Fibroblast of lung (primary cell): ENCODE measurements at places on chromosomes 6 and 20. TPM values are rescaled to one million over a fixed set of nuclear protein-coding genes. Genes with fewer than 3 reads are reported as not detected.
A peak's percentile ranks its signal among the peaks of the same experiment; 100 is the strongest.

PAX1 gene
- total RNA-seq = not detected in 2 replicates

DNA sequence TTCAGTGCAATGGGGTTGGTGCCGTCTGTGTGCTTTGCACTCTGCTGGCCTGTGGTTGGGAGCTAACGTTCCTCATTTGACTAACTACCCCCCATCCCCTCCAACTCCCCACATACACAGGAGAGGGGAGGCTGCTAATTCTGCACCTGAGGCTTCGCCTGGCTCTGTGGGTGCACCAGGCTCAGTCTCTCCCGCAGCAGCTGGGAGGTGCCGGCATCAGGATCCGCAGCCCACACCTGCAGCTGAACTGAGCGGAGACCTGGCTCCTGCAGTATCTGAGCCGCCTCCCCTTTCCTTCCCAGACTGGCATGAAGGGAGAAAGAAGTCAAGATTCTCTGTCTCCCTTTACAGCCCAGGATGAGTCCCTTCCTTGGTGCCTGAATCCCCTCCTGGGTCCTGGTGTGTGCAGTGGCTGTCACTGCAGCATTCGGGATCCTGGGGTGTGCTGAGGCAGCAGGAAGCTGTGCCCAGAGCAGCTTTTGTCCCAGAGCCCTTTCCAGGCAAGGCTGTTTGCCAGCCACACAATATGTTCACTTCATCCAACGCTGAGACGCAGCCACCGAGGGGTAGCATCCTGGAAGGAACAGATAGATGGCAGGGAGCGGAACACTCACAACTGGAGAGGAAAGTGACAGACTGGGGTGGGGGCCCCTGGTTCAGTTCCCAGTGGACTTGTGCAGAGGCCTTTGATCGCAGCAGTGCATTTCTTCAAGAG, 70.2 kb downstream of the CDH4 start:
- DNase-seq = no peak

TRIM31 gene
- total RNA-seq = not detected in 2 replicates

- DNase-seq = peak; percentile 31
Observed at GRCh38 chr20:23129266-23129665, 43.1 kb upstream of the CD93 start.

DNA sequence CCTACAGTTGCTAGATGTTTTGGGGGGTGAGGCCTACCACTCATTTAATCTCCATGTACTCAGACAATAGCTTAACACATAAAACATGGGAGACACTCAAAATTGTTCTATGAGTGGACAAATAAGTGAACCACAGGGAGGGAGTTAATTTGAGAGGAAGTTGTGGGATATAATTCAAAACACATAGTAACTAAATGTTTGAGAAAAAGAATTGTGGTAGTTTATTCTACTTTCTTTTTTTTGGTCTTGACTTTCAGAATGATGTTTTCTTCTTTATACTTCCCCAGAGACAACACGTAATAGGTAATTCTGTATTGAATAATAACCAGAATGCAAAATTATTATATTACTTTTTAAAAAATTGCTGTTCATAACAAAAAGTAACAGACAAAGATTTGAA, 453.8 kb downstream of the RFPL4B start:
- no peak for DNase-seq

DNA sequence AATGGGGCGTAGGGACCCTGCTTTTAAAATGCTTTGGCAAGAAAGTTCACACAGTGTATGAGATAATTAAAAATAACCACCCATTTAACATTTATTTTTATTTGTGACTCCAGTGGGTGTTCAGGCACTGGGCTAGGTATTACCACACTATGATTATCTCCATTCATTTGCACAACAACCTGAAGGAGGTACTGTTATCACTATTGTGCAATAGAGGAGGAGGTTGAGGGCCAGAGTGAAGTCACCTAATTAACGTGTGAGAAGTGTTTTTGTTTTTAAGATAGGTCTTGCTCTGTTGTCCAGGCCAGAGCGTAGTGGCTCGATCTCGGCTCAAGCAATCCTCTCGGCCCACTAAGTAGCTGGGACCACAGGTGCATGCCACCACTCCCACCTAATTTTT, 29.2 kb downstream of the MAK start:
- DNase-seq = no peak

- peak; percentile 92 for DNase-seq
Observed at GRCh38 chr6:89298680-89299465, 16.2 kb downstream of the GABRR2 start.

ASIP gene
- total RNA-seq = not detected in 2 replicates

- DNase-seq = no peak
Observed at GRCh38 chr6:105781248-105781647, 304.9 kb upstream of the PRDM1 start.

MUC21 gene
- total RNA-seq = not detected in 2 replicates

NR2E1 gene
- not detected in 2 replicates for total RNA-seq

CDH26 gene
- total RNA-seq = 0.26 and 0.50 TPM in 2 replicates

- no peak for DNase-seq
Observed at GRCh38 chr6:5338177-5338960, 77.1 kb downstream of the FARS2 start.

RSPO3 gene
- total RNA-seq = 12.4 and 15.4 TPM in 2 replicates

- no peak for DNase-seq
Observed at GRCh38 chr6:3297006-3297405, 38.3 kb downstream of the PSMG4 start.

- no peak for DNase-seq
Observed at GRCh38 chr6:54706391-54706790, 140.2 kb upstream of the FAM83B start.

LY6G6D gene
- total RNA-seq = not detected in 2 replicates

MUC22 gene
- not detected in 2 replicates for total RNA-seq

- DNase-seq = no peak
Observed at GRCh38 chr6:134217105-134217797, 100.7 kb downstream of the SGK1 start.

DNA sequence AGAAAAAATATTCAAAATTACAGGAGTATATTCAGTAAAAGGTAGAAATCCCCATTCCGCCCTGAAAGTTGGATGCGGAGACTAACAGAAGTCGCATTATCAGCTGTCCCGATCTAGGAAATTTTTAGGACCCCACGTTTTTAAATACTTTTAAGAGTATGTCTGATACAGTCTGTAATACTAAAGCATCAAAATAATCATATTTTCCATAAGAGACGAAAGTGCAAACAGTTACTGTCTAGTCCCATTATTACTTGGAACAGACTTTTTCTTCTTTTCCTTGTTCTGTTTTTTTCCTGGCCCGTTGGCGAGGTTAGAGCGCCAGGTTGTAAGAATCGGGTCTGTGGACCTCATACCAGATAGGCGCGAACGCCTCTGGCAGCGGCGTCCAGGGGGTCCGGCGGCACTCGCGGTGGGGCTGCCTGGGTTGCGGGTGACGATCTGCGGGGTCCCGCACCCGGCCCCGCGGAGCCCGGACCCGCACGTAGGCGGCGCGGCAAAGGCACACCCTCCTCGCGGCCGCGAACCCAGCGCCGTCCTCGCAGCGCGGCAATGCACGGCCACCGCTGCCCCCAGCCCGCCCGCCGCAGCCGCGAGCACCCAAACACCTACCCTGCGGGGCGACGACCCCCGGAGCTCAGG, 460 bp downstream of the PLAGL1 start:
- no peak for DNase-seq

MAS1 gene
- not detected in 2 replicates for total RNA-seq

HLA-DQB2 gene
- total RNA-seq = not detected in 2 replicates

- peak; percentile 47 for DNase-seq
Observed at GRCh38 chr20:652615-653109, 338 bp downstream of the SRXN1 start.

MACROD2 gene
- total RNA-seq = 1.0 and 1.7 TPM in 2 replicates

SLC22A16 gene
- total RNA-seq = under 0.01 TPM in 1 of 2 replicates, not detected in the other

DNA sequence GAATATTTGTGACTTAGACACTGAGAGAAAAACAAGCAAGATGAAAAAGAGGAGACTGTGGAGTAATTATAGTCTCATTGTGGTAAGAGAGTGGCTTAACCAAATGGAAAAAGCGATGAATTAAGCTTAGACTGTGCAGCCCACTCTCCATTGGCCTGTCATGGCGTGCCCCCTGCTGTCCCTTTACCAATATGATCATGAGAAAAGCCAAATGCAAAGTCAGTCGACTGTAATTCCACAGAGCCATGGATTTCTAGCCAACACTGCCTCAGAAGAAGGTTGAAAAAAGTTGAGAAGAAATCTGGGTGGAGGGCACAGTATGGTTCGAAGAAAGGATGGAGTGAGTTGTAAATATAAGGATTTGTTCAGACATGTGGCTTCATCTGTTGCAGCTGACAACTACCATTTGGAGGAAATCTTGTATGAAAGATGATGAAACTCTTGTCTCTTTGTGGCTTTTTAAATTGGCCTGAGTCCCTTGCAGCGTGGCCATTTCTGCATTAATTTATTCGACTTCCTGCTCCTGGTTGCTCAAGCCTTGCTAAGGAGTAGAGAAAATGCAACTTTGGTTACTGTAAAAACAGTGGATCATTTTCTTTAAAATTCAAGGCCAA, 251.4 kb downstream of the DOK5 start:
- peak; percentile 3 for DNase-seq

DNA sequence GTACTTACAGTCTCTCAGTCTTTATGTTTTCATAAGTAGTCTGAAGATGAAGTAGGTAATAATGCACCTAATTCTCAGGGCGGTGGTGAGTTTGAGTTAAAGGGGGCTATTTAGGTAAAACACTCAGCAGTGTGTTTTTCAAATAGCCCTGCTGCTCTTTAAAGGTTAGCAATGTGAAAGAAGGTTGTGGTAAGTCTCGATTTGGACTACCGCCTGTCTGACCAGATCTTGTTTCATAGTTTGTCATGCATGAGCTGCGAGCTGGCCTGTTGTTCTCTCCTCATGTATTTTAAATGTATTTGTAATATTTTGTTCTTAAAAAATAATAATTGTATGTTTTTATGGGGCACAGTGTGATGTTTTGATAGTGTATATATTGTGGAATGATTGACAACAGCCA, 340.2 kb downstream of the DHX35 start:
- no peak for DNase-seq

DNA sequence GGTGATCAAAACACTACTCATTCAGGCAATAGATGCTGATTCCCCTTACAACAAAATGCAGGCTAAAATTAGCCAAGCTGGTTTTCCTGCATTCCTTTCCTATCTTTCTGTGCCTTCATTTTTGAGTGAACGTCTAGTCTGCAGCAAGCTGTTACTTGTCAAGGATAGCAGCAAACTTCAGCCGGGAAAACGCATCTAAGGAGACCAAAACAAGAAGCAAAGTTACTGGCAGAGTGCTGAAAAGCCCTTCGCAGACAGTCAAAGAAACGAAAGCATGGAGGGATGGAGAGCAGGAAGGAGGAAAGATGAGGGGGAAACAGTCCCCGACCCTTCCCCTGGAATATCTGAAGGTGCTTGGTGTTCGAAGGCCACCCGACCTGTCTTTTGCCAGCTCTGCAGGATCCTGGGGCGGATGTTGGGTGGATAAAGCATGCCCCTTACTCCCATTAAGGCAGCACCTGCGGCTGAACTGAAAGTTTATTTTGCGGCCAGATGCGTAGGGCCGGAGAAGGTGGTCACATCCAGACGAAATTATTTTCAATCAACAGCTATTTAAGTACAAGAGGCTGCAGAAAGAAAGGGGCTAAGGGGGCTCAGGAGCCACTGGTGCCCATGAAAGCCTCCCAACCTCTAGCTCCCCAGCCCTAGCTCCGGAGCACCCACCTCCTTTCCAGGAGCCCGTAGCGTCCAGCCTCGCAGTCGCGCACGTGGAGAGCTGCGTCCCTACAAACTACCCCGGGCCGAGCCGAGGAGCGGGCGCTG, 538 bp downstream of the FERMT1 start:
- peak; percentile 56 for DNase-seq

- DNase-seq = no peak
Observed at GRCh38 chr6:109834595-109835437, 143.3 kb upstream of the GPR6 start.

DNA sequence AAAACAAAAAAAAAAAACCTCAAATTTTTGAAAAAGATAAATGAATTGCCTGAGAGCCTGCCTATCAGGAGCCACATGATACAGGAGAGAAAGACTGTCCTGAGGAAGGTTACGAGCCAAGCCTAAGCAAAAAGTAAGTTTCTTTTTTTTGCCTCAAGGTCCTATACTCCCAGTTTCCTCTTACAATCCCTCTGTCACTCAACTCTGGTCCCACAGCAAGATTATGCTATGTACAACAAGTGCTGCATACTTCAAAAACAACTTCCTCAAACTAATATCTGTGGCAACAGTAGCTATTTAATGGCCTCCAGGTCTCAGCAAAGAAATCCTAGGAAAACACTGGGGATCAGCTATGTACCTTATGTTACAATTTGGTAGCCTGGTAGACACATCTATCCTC, 46.8 kb downstream of the PLN start:
- DNase-seq = no peak

DNA sequence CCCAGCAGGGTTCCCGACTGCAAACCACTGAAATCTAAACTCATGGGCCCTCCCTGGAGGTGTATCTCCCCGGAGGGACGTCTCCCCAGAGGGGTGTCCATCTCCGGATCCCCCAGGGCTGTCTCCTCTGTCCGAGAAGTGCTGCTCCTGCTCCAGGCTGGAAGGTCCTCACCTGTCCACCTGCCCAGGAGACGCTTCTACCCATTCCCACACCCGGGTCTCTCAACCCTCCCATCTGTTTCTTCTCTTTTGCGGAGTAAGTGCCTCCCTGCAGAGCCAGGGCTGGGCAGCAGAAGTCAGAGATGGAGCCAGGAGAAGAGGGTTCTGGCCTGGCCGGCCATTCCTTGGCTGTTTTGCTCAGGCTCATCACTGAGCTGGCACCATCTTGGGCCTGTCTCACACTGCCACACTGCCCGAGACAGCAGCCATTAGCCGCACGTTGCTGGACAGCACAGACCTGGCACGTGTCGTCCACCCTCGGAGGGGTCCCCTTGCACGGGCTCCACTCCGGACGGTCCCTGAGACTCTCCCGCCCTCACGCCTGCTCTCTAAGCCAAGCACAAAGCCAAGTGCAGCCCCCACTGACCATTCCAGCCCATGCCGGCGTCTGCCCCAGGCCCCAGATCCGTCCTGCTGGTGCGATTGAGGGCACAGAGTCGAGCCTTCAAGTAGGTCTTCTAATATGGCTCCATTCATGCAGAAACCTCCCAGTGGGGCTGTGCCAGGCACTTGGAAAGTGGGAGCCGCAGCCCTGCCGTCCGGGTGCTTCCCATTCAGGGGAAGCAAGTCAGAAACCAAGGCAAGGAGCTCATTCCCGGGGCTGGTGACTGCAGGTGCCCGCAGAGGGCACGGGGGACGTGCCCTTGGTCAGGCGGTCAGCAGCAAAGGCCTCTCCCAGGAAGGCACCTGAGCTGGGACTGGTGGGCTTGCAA, 367.7 kb downstream of the TAF4 start:
- no peak for DNase-seq

C6orf89 gene
- 37.8 and 47.1 TPM in 2 replicates for total RNA-seq

PRSS16 gene
- not detected in 2 replicates for total RNA-seq

DNA sequence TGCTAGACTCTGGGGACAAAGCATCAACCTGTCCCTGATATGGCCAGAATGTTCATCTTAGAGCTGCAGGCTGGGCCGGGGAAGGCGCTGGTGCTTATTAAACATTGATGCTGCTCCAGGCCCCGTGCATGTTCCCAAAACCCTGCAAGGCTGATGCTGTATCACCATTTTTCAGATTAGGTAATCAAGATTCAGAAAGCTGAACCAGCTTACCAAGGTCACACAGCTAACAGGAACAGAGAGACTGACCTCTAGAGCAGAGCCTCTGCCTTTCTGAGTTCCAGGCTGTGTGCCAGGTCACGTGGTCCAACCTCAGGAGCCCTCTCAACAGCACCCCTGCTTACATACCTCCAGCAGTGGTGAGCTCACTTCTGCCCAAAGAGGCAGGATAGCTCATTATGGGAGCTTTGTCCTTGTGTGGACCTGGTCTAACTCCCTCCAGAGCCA, 16.1 kb upstream of the VSTM2L start:
- no peak for DNase-seq
